Activated B cell treated with CpG ODN at 0.5 μM for 24 hours (primary cell): ENCODE measurements at places on chromosomes 4 and X. TPM values are rescaled to one million over a fixed set of nuclear protein-coding genes. Genes with fewer than 3 reads are reported as not detected.

GRCh38 chr4:126959056-126959745 is 673.6 kb upstream of the INTU start:
- H3K36me3 ChIP-seq, result no peaks in the 10 kb centered on the region
- no peak overlapping the region for H3K4me3 ChIP-seq
- no peaks in the 10 kb centered on the region for H3K4me1 ChIP-seq
- H3K27me3 ChIP-seq, result no peaks in the 10 kb centered on the region
- no peak overlapping the region for H3K27ac ChIP-seq

DNA sequence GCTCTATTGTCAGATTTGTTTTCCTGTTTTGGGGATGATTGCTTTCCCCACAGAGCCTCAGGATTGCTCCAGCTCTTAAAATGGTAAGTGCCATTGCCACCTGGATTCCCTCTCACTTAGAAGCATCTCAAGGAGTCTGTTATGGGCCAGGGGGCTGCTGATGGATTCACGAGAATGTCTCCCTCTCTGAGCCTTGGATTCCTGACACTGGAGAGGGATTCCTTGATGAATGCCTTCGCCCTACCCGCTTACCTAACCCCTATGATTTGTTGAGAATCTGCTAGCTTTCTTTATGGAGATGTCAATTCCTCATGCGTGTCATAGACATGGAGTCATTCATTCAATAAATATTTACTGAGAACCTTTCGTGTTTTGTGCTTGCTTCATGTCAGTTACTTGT is 36.9 kb upstream of the TENM3 start:
- H3K4me1 ChIP-seq, result no peaks in the 10 kb centered on the region
- H3K27ac ChIP-seq, result no peak overlapping the region
- no peaks in the 10 kb centered on the region for H3K27me3 ChIP-seq
- DNase-seq, result no peak
- no peak overlapping the region for H3K4me3 ChIP-seq

GRCh38 chr4:60794372-60794771 is 405.8 kb upstream of the ADGRL3 start:
- no peak overlapping the region for H3K27ac ChIP-seq
- no peaks in the 10 kb centered on the region for H3K36me3 ChIP-seq
- no peaks in the 10 kb centered on the region for H3K4me1 ChIP-seq
- no peak for DNase-seq
- H3K27me3 ChIP-seq, result no peaks in the 10 kb centered on the region
- no peak overlapping the region for H3K4me3 ChIP-seq

DNA sequence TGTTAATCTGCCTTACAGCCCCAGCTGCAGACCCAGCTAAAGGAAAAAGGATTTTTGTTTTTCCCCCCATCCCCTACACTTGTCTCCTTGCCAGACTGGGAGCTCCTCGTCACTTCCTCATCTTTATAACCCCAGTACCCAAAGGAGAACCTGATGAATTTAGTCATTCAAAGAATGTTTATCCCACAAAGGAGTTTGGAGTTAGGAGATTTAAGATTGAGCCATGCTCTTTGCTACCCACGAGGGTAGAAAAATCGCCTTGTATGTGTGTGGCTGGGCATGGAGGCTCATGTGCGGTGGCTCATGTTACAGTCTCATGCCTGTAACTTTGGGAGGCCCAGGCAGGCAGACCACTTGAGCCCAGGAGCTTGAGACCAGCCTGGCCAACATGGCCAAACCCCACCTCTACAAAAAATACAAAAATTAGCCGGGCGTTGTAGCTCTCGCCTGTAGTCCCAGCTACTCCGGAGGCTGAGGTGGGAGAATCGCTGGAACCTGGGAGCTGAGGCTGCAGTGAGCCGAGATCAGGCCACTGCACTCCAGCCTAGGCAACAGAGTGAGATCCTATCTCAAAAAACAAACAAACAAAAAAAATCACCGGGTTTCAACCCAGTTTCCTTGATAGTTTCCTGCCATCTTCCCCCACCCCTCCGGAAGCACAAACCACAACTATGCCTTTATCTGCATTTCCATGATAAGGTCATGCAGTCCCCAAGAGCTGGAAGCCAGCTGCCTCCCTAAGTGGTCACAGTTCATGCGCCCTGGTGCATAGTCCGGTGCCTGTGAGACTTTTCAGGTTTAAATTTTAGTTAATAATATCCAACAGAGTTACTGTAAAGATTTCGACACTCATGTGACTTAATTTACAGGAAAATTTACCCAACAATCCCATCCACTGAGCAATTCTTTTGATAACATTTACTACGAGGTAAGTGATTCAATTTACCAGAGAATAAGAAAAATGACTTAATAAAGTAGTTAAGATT is 1.5 kb downstream of the CFAP97 start:
- H3K4me1 ChIP-seq, result peaks cover 47% of the 10 kb centered on the region
- no peaks in the 10 kb centered on the region for H3K27me3 ChIP-seq
- H3K27ac ChIP-seq, result peak overlapping the region; percentile 97
- no peak for DNase-seq

- no peak overlapping the region for H3K27ac ChIP-seq
- H3K4me1 ChIP-seq, result no peaks in the 10 kb centered on the region
- no peak for DNase-seq
- peaks cover 69% of the 10 kb centered on the region for H3K36me3 ChIP-seq
- H3K4me3 ChIP-seq, result no peak overlapping the region
Observed at GRCh38 chrX:16836371-16836770, 33.8 kb downstream of the RBBP7 start.

GRCh38 chr4:173909294-173909693 is 374.2 kb downstream of the FBXO8 start:
- H3K36me3 ChIP-seq, result no peaks in the 10 kb centered on the region
- no peak for DNase-seq
- H3K4me1 ChIP-seq, result no peaks in the 10 kb centered on the region
- no peak overlapping the region for H3K27ac ChIP-seq
- H3K27me3 ChIP-seq, result no peaks in the 10 kb centered on the region

DNA sequence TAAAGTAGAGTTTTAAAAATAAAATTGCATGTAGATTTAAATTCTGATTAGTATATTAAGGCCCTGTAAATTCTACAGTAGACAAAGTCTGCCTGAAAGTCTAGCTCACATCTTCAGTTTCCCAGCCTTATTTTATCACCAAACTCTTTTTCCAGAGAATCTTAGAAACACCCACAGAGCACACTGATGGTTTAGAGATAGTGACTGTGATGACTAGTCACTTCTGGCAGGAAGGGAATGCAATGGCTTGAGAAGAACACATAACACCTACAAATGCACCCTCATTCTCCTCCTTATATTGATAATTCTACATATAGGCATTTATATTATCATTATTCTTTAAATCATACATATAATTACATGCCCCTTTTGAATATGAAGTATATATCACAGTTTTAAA is 232.9 kb downstream of the ARAP2 start:
- no peak overlapping the region for H3K27ac ChIP-seq
- no peaks in the 10 kb centered on the region for H3K4me1 ChIP-seq
- peaks cover 2% of the 10 kb centered on the region for H3K36me3 ChIP-seq
- no peak for DNase-seq

DNA sequence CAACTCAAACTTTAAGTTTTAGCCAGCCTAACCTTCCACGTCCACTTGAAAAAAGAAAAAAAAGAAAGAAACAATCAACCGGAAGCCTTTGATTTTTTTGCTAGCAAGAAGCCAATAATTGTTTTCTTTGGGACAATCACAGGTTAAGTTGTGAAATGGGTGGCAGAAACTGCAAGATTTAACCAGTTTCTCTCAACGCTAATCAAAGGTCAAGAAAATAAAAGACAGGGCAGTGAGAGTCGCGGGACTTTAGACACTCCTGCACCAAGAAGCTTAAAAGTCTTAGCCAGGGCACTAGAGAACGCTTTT is 1.0 kb downstream of the ACSL1 start:
- H3K27me3 ChIP-seq, result no peaks in the 10 kb centered on the region
- H3K4me1 ChIP-seq, result peaks cover 51% of the 10 kb centered on the region
- H3K36me3 ChIP-seq, result peaks cover 6% of the 10 kb centered on the region
- DNase-seq, result no peak
- H3K4me3 ChIP-seq, result peak overlapping the region; percentile 94

GRCh38 chr4:19399001-19399400 is 852.7 kb upstream of the SLIT2 start:
- H3K36me3 ChIP-seq, result no peaks in the 10 kb centered on the region
- no peaks in the 10 kb centered on the region for H3K27me3 ChIP-seq
- DNase-seq, result no peak
- no peak overlapping the region for H3K27ac ChIP-seq

The TMEM271 gene
- total RNA-seq, result not detected in 2 replicates

The C4orf36 gene
- not detected in 2 replicates for total RNA-seq

The EDA gene
- not detected in 2 replicates for total RNA-seq
